GM18507 (cell line): ENCODE measurements at places on chromosomes 4 and X.
A peak's percentile ranks its signal among the peaks of the same experiment; 100 is the strongest.

DNA sequence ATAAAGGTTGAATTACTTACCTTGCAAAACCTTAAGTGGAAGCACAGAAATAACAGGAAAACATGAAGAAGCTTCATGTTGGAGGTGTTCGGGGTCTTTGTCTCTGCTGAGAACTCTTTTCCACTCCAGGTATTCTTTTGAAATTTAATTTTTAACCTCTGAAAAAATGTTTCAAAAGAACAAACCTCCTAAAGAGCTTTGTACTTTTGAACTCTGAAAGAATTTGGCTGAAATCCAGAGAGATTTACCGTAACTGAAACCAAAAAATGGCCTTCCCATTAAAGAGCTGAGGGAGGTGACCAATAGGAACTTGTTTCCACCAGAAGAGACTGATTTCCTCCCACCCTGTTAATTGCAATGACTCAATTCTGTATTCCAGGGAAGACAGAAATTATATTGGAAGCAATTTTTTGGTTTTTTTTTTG lies at the start of gene CFI:
TSS of gene CFI (minus strand) at position 105 of the 425 bp plus-strand sequence. CDS start at position 77, 28 bp downstream.
- no peak for DNase-seq

DNA sequence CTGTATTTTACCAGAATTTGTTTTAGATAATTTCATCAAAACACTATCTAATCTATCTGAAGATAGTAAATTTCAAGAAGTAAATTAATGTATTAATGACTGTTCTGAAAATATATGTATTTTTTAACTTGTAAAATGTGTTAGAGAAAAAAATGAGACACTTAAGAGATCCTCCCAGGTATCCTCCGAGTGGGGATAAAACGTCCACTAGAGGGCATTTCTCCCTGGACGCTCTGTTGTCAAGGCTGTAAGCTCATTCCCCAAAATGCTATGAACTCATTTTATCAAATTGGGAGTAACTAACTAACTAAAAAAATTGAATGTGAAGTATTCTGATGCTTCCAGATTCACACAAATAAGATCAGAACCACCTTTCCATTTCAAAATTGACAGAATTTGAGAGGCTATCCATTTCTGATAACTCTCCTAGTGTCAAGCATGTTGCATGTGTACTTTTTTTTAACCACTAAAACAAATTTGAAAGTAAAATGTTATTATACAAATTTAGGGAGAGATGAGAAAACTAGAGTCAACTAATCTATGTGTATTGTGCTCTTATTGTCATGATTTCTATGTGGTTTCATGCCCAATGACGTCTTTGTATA lies 337.3 kb upstream of the HS3ST1 start:
- no peak for DNase-seq

DNA sequence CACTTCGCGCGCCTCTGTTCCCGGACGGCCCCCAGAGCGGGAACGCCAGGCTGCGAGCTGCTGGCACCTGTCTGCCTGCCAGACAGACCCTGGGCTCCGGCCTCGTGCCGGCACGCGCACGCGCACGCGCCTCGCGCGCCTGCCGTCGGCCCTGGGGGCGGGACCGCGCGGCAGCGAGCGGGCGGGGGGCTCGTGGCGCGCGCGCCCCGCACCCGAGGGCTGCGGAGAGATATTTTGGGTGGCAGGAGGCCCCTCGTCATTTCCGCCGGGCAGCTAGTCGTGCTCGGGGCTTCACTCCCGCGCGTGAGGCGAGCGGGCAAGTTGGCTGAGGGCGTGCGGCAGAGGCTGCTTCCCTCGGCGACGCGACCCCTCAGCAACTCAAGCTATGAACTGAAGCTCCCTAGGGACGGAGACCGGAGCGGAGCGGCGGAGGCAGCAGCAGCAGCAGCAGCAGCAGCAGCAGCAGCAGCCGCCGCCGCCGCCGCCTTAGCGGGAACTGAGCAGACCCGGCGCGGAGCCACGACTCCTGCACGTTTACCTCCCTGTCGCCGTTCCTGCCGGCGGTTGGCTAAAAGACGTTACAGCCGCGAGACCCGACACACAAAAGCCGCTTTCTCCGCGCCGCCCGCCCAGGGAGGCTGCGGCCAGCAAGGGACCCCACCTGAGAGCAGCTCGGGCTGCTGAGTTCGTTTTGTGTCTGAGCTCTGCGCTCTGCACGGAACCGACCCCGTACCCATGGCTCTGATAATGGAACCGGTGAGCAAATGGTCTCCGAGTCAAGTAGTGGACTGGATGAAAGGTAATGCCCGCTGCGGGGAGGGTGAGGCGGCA lies at the start of gene CNKSR2:
TSS of gene CNKSR2 (plus strand) at position 256 of the 831 bp plus-strand sequence. CDS start at position 736, 480 bp downstream.
- DNase-seq = peak; percentile 32

DNA sequence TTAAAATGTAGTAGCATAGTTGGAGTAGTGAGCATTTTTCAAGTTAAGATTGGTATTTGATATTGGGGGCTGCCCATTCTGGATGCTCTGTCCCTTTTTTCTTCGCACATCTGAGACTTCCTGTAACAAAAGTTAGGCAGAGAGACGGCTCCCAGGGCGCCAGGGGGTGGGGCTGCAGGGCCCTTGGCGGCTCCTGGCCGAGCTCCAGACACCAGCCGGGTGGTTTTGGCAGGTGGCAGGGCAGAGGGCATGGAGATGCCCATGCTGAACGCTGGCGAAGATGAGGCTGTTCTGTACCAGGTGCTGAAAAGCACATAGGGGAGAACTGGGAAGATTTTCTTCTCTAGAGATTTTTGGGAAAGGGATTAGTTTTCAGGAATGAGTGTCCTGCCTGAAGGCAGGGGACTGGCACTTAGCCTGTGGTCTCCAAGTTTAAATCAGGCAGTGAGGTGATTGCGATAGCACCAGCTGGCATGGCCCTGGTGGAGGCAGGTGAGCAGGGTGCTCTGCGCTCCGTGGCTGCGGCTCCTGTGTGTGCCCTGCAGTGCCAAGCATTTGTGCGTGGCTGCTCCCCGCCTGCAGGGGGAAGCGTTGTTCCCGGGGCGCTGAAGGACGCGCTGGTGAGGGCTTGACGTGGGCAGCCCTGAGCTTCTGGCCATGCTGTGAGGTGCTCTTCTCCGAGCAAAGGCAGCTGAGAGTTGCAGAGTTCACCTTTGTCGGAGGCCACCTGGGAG lies 23.6 kb upstream of the HGFAC start:
- no peak for DNase-seq

- DNase-seq = no peak
Measured at GRCh38 chr4:173990126-173990868, 293.2 kb downstream of the FBXO8 start.

DNA sequence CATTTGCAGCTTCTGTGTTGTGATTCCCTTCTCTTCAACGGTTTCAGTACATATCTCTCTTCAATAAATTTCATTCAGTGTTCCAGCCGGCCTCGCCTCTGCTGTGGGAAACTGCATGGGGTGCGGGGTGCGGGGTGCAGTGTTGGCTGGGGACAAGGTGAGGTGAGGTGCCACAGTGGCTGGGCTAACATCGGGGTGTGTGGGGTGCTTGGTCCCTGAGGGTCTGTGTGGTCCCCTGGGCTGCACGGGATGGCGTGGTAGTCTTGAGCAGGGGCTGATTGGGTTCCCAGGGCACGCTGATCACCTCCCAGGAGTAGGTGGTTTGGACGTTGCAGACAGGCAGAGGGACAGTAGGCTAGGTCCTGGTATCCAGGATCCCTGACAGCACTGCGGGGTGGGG lies 2.7 kb downstream of the PNMA6A start:
- no peak for DNase-seq
